Melanocyte of skin (primary cell): ENCODE measurements at places on chromosomes 3 and 15. TPM values are rescaled to one million over a fixed set of nuclear protein-coding genes. Genes with fewer than 3 reads are reported as not detected.

HHLA2 gene
- not detected in 2 replicates for total RNA-seq

PTH1R gene
- under 0.01 TPM in 1 of 2 replicates, not detected in the other for total RNA-seq

GABRB3 gene
- 1.0 and 2.2 TPM in 2 replicates for total RNA-seq

KLHL40 gene
- not detected in 2 replicates for total RNA-seq

CD200R1 gene
- total RNA-seq, result 0.36 TPM in 1 of 2 replicates, not detected in the other

THUMPD3 gene
- total RNA-seq, result 45.6 and 47.4 TPM in 2 replicates

PP2D1 gene
- total RNA-seq, result not detected in 2 replicates

FETUB gene
- not detected in 2 replicates for total RNA-seq

KNG1 gene
- total RNA-seq, result not detected in 2 replicates

TMEM212 gene
- 0.15 TPM in 1 of 2 replicates, not detected in the other for total RNA-seq

KCTD6 gene
- 7.3 and 9.1 TPM in 2 replicates for total RNA-seq

ACTC1 gene
- total RNA-seq, result not detected in 2 replicates

TMOD3 gene
- total RNA-seq, result 22.7 and 39.6 TPM in 2 replicates

LSAMP gene
- 2.7 and 15.7 TPM in 2 replicates for total RNA-seq

LMCD1 gene
- 11.0 and 16.0 TPM in 2 replicates for total RNA-seq

MYL3 gene
- total RNA-seq, result not detected in 2 replicates

RBP2 gene
- total RNA-seq, result not detected in 2 replicates

CLEC3B gene
- total RNA-seq, result 1.1 TPM in 1 of 2 replicates, not detected in the other

SCAANT1 gene
- not detected in 2 replicates for total RNA-seq

PGBD4 gene
- total RNA-seq, result 1.7 TPM in 2 replicates

RTP3 gene
- not detected in 2 replicates for total RNA-seq

GOLGA6D gene
- total RNA-seq, result not detected in 2 replicates

DLL4 gene
- total RNA-seq, result under 0.01 TPM in 2 replicates

GP5 gene
- 0.15 and 0.33 TPM in 2 replicates for total RNA-seq

FMN1 gene
- total RNA-seq, result 278 and 401 TPM in 2 replicates

ADIPOQ gene
- not detected in 2 replicates for total RNA-seq

IL5RA gene
- total RNA-seq, result under 0.01 TPM in 1 of 2 replicates, not detected in the other
